Stimulated activated CD4-positive, alpha-beta T cell treated with anti-CD3 and anti-CD28 coated beads, Interleukin-1b, Interleukin-23, amount 100 ng/mL, for 1 hour (primary cell): ENCODE measurements at places on chromosomes 1 and 21.

GRCh38 chr1:27773826-27774445, 917 bp downstream of the STX12 start:
- DNase-seq, result no peak

- no peak for DNase-seq
Observed at GRCh38 chr21:41362605-41363369, 960 bp downstream of the MX2 start.

DNA sequence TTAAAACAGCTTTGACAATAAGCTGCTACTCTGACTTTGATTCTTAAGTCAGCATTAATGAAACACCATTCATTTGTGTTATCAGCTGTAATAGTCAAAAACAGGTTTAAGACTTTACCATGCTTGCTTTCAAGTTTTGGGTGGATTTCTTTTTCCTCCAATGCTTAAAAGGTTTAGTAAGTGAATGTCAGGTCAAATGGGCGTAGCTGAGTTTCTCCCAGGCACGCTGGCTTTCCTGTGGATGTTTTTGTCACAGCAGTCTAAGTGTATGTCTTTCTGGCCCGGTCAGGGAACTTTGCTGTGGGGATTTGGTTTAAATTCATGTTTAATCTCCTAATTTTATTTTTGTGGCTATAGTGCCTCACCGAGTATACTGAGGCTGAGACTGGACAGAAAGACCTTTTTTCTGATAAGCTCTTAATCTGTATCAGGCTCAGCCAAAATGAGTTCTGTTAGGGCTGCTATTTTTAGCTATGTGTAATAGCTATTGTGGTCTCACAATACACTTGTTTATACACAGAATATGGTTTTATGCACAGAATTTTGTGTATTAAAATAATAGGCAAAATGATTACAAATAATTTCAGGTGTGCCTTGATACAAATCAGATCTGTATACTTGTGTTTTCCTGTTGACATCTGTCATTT, 292.8 kb downstream of the DISC1 start:
- DNase-seq, result no peak

GRCh38 chr21:32578107-32578691, 7.1 kb downstream of the TCP10L start:
- DNase-seq, result no peak

DNA sequence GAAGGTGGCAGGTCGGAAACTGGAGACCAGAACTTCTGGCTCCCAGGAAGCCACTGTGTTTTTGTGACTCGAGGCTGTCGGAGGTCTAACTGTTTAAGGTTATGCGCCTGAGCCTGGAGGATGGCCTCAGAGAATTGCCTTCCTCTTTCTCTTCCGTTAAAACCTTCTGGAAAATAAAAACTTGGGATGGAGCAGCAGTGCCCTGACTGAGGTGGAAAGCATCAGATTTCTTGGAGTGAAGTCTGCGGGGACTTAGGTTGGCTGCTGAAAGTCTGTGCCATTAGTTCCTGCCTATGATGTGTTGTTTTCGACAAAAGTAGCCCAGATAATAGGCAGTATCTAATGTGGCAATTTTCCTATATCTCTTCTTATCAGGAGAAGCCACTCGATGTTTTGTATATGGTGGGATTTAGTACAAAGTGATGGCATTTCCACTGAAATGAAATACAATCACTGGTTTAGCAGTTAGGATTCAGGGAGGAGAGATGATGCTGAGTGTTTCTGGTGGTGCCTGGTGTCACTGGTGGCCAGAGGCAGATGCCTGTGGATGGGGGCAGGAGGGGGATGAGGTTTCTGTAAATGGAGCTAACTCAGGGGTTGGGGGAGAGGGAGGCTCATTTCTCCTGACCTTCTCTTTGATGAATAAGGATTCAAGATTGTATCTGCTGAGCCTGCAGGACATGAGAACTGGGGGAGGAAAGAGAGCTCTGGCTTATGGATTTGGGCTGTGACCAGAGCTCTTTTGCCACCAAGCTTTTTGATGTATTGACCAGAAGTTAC, 150.8 kb downstream of the CAMTA1 start:
- DNase-seq, result no peak

DNA sequence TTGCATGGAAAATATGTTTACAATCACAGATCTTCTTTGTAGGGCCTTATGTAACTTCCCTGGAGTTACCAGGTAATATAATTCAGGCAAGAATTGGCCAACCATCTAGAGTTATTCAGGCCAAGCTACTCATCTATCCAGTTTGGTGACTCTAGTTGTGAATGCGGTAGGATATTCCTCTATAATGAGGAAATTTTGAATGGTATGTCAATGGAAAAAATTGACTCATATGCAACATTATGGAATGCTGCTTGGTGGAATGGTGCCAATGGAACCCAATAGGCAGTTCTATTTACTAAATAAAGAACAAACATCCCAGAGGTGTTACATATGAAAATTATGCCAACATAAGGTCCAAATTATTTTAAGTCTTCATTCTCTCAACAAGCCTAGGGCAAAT, 5.6 kb upstream of the TNFSF18 start:
- no peak for DNase-seq

- no peak for DNase-seq
Observed at GRCh38 chr1:111906816-111907215, 82.7 kb downstream of the KCND3 start.

DNA sequence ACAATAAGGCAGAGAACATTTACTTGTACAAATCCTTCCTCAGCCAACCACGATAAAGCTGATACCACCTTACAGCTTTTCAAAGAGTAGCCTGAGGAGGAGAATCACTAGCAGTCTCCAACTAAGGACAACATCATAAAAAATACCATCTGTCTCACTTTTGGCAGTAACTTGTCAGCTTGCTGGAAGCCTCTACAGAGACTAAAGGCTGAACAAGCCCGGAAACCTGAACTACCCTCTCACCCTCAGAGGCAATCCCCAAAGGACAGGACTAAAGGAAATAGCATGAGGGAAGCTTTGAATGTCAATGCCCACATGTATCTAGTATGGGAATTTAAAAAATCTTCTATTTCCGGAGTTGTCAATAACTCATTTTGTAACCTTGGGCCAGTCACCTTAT, 10.6 kb downstream of the SRSF4 start:
- no peak for DNase-seq

GRCh38 chr1:45879885-45880598, 76.6 kb downstream of the MAST2 start:
- no peak for DNase-seq

DNA sequence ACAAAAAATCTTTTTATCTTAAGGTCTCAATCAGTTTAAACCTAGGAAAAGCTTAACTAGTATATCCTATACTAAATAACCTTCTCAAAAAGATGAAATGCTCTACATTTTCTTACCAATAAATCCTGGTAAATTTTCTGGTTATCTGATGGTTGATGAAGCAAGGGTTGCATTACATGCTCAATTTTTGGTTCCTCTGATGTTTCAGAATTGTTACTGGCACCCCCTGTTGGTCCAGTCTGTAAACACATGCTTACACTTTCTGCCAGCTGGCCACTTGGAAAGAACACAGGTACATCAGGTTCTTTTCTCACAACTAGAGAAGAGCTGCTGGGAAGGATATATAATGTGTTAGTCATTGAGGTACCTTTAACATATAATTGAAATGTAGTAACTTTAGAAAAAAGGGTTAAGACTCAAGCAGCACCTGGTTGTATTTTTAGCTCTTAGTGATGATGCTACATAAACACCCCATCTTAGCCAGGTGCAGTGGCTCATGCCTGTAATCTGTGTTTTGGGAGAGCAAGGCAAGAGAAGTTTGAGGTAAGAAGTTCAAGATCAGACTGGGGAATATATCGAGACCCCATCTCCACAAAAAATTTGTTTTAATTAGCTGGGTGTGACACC, 30.9 kb upstream of the TAL1 start:
- DNase-seq, result no peak

DNA sequence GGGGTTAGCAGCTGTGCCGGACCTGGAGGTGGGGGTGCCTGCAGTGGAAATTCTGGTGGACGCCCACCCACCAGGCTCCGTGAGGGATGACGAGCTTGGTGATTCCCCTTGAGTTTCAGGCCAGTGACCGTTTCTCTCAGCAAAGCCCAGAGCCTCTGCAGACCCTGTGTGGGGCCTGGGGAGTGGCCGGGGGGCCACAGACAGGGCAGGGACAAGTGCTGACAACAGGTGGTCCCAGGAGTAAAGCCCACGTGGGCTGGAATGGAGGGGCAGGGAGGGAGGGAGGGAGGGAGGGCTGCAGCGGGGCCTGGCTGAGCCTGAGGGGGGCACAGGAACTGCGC, 52.8 kb downstream of the COL18A1 start:
- no peak for DNase-seq

- DNase-seq, result no peak
Observed at GRCh38 chr1:3922201-3922725, 22.2 kb upstream of the C1orf174 start.

DNA sequence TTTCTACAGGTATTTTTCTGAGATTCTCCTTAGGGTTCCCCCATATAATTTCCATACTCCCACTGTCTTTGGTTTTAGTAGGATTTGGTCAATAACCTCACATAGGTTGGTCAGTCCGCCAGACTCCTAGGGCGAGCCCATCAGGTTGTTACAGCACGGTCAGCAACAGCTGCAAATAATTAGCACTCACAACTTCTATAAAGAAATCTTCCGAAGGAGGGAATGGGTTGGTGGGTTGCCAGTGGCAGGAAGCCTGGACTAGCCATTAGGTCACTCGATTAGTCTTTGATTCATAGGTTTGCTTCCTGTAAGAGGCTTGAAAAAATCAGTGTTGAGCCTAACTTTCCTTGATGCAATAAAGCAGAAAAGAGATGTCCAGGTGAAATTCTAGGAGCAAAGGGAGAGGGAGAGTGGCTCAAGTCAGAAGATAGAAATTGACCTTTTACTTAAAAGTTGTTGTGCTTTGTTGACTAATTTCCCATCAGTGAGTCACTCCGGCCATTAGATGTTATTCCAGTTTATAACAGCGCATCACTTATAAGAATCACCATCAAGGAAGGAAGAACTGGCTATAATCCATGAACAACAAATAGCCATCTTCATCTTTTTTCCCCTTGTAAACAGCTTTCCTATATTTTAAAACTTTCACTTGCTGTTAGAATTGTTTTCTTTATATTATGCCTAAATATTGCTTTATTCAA, 88.3 kb downstream of the TPR start:
- no peak for DNase-seq
